ENCODE measurements at places on chromosomes 4 and X. TPM values are rescaled to one million over a fixed set of nuclear protein-coding genes. Genes with fewer than 3 reads are reported as not detected.

The EXOC1 gene
- total RNA-seq, result 17.3 TPM

- DNase-seq, result no peak
Measured at GRCh38 chr4:33255507-33255906, 2535.3 kb downstream of the PCDH7 start.

The FAM9C gene
- not detected for total RNA-seq

The FRMD7 gene
- not detected for total RNA-seq

DNA sequence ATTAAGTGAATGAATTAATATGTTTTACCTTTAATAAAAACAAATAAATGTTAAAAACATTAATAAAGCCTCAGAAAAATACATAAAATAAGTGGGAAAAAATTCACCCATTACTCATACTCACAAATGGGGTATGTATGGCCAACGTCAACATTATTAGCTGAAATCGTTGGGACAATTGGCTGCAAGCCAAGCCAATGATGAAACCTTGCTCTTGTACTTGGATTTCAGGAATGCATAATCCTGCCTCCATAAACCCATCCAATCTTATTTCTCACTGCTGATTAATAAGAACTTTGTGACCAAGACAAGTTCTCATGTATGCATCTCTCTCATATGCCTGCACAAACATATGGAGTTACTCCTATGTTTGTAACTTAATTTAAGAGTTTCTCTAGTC is 35.3 kb upstream of the ADAMTS3 start:
- no peak for DNase-seq

- DNase-seq, result no peak
Measured at GRCh38 chrX:13805241-13805640, 11.7 kb downstream of the GPM6B start.

- DNase-seq, result no peak
Measured at GRCh38 chr4:21790438-21791029, 158.0 kb downstream of the KCNIP4 start.

DNA sequence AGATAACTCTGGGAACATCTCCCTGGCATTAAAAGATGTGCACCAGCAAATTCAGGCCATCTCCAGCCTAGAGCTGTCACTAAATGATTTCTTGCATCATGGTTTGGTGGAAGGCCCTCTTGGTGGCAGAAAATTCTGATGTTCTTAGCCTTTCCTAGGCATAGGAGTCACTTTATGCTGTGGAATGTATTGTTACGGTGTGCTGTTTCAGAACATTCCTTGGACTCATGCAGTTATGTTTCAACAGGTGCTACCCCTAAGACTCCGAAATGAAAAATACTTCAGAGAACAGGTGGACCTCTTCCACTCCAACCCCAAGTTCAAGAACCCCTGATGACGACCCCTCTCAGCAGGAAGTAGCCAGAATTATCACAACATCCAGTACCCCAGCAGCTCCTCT is 20.3 kb upstream of the PAPSS1 start:
- no peak for DNase-seq

DNA sequence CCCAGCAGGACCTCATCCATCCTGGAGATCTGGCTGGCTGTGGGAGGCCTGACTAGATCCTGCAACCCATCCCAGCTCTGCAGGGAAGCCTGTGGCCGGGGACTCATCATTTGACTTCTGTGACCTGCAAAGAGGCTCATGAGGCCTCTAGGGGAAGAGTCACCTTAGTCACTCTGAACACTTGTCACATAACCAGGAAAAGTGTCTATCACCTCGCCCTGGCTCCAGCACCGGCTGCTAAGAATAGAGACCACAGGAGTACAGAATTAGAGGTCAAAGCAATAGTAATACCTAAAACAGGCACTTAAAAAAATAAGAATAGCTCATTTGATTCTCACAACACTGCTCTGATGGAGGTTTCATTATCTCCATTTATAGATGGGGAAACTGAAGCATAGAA is 3.8 kb upstream of the NSG1 start:
- no peak for DNase-seq

GRCh38 chr4:146165840-146166239 is 9.7 kb upstream of the LSM6 start:
- DNase-seq, result no peak

GRCh38 chrX:32137525-32137924 is 1065.7 kb upstream of the FTHL17 start:
- no peak for DNase-seq

DNA sequence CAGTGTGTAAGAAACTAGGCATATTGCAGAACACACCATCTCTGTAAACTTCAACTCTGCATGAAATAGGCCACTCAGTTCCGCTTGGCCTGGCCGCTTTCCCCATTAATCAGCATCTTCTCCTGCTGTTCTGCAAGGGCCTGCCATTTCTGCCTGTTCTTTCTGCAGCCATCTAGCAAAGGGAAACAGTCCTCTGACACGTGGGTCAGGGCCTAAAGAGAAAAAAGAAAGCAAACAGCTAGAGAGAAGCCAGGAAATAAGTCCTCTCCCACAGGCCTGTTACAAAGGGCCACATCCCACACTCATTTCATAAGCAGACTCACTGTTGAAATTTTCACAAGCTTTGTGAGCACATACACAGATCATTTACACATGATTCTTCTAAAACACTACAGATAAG is 130.1 kb downstream of the PDE5A start:
- no peak for DNase-seq

DNA sequence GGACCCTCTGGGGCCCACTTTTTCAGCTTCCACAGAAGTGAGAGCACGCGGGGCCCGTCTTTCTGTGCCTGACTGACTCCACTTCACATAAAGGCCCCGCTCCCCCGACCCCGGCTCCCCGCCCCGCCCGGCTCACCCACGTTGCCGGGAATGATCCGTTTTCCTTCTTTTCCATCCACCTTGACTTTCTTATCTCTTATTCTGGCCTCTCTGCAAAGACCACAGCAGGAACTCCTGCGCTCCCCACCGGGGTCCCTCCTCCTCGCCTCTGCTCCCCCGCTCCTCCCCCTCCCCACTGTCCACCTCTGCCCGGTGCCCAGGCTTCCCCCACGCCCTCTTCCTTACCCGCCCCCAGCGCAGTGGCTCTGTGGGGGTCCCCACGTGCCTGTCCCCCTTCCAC is 54.2 kb upstream of the CLDN24 start:
- DNase-seq, result no peak

DNA sequence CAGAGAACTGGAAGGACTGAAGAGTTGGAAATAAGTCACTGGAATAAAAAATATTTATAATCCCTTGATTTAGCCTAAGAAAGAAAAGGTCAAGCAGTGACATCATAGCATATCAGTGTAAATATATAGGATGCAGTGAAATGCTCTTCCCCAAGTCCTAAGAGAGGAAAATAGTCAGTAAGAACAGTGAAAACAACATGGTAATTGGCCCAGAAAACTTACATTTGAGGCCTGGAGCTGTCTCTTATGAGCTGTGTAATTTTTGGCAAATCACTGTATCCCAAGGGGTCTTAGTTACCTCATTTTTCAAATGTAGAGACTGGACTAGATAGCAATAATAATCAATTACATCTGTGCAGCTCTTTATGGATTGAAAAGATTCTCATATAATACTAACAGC is 255.7 kb upstream of the AR start:
- no peak for DNase-seq

Data from GM12878 (cell line).